Vagina (tissue), 2 donors: ENCODE measurements at places on chromosomes 12 and 14. TPM values are rescaled to one million over a fixed set of nuclear protein-coding genes. Genes with fewer than 3 reads are reported as not detected.

The TAS2R42 gene
- total RNA-seq, result not detected

The GALNT9 gene
- 1.5 TPM for total RNA-seq

The NAB2 gene
- total RNA-seq, result 34.4 TPM

DNA sequence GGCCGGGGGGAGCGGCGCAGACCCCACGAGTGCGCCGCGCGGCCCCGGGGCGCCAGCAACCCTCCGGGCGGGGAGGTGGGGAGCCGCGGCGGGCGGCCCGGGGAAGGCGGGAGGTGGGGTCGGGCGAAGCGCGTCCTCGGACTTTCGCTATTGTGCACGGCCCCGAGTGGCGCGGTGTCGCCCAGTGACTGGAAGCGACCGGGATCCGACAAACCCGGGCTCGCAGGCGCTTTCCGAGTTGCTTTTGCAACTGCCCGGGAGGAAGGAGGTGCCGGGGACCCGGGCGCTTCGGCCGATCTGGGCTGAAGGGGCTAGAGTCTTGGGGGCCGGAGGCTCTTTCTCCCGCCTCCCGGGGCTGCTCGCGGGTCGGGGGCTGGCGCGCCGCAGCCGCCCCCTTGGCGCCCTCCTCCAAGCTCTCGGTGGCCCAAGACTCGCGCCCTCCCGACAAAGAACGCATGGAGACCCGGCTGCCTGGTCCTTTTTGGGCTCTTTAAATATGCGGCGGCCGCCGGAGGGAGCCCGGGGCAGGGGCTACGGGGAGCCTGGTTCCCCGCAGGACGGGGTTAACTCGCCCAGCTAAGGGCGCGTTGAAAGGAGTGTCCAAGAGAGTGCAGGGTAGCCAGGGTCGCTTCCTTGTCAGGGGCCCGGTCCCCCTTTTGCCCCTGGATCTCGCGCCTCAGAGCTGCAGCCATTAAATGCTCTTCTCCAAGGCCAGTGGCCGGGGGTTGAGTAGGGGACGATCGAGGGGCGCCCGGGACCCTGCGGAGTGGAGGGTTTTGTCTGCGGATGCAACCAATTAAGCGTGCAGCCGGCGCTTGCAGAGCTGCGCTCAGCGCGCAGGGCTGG, 1.4 kb downstream of the HMGA2 start:
- DNase-seq, result no peak

DNA sequence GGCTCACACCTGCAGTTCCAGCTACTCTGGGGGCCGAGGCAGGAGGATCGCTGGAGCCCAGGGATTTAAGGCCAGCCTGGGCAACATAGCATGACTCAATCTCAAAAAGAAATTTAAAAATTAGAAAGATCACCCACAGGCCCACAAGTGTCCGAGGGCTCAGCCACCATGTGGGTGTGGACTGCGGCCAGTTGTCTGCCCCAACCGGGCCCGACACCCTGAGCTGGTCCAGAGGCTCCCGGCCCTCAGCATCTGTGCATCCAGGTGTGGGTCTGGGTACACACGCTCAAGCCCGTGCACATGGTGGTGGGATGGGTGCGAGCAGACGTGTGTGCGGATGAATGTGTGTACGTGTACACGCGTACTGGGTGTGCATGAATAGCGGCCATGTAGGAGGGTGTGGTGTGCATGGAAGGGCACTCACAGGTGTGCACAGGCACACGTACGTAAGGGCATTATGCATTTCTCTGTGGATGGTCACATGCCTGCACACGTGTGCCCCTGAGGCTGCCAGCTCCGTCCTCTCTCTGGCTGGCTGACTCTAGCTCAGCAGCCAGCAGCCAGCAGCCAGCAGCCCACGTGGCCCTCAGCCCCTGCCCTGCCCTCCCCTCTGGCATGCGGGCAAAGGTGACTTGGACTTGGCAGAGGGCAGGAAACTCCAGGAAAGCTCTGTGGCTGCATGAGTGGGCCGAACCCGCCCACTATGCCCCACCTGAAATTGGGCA, 23.3 kb upstream of the NUDT14 start:
- no peak for DNase-seq

- no peak for DNase-seq
Measured at GRCh38 chr12:44504799-44505198, 371.3 kb downstream of the NELL2 start.

DNA sequence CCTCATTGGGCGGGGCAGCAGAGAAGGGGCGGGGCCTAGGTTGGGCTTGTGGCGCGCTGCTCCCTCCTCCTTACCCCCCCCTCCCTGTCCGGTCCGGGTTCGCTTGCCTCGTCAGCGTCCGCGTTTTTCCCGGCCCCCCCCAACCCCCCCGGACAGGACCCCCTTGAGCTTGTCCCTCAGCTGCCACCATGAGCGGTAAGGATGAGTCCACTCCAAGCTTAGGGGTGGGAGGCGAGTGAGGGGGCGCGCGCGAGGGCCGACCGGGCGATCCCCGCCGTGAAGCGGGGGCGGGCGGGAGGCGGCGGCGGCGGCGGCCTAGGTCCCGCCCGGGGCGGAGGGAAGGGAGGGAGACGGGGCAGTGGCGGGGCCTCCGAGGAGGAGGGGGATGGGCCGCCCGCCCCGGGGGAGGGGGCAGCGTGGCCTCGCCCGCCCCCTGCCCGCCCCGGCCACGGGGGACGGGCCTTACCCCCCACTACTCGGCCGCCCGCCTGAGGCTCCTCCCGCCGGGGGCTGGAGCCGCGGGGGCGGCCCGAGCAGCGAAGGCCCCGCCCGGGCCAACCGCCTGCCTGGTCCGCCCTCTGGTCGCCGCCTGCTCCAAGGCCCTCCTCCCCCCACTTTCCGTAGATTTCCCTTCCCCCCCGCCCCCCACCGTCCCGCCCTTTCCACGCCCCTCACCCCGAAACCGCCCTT, at the start of gene SP1:
SP1 (plus strand) TSS at position 73 of the 690 bp plus-strand sequence; CDS start at position 189, 116 bp downstream.
- peak; percentile 94 for DNase-seq

GRCh38 chr14:98101323-98101722, 1170.7 kb downstream of the BCL11B start:
- no peak for DNase-seq

- no peak for DNase-seq
Measured at GRCh38 chr12:33575346-33575745, 135.7 kb upstream of the SYT10 start.
